D721Med (cell line): ENCODE measurements at places on chromosomes 3 and 15.

DNA sequence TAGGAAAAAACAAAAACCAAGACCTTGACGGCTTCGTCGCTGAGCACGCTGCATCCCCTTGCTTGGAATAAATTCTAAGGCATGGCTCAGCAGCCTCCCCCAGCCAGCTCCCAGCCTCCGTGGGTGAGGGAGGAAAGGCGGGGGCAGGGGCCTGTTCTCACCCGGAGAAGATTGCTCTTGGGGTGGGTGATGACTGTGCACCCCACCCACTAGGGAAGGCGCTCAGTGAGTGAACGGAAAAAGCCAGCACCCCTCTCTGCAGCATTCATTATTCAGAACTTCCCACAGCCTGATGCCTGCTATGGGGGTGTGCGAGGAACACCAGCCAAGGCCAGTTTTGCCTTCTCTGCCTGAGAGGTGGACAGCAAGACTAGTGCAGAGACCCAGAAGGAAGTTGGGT is 19.3 kb upstream of the NTRK3 start:
- no peak for DNase-seq

DNA sequence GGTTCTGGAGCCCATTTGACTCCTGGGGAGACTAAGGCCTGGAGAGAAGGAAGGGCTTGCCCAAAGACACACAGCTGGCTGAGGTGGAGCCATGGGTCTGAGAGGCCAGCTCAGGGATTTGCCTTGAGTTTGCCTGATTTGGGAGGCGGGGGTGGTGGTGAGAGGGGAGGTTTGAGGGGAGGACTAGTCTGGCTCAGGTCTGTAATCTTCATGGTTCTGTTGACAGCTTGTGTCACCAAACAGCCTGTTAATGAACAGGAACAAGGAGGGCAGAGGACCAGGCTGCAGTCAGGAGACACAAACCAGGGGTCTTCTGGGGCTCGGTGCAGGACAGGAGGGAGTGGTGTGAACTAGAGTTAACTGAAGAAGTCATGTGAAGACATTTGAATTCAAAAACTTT is 3.6 kb downstream of the TRH start:
- DNase-seq = no peak

- DNase-seq = no peak
These were observed 97.7 kb downstream of the CD47 start for GRCh38 chr3:107992976-107993684.

DNA sequence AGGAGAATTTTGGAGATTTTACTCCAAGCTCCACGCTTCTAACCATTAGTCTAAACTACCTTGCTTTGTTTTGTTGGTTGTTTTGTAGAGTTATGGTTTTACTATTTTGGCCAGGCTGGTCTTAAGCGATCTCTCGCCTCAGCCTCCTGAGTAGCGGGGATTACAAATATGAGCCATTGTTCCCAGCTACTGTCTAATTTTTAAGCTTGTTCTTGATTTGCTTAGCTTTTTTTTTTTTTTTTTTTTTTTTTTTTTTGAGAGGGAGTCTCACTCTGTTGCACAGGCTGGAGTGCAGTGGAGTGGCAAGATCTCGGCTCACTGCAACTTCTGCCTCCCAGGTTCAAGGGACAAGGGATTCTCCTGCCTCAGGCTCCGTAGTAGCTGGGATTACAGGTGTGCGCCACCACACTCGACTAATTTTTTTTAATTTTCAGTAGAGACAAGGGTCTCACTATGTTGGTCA is 28.5 kb downstream of the EFCAB12 start:
- DNase-seq = no peak

DNA sequence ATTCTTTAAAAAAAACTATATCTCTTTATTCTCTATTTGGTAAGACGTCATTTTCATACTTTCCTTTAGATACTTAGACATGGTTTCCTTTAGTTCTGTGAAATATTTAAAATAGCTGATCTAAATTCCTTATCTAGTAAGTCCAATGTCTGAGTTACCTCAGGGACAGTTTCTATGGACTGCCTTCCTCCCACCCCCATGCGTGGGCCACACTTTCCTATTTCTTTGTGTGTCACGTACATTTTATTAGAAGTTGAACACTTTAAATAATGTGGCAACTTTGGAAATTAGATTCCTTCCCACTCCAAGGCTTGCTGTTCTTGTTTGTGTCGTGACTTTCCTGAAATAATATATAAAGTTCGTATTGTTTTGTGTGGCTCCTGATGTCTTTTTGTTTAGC is 260.7 kb downstream of the EDEM1 start:
- DNase-seq = no peak

DNA sequence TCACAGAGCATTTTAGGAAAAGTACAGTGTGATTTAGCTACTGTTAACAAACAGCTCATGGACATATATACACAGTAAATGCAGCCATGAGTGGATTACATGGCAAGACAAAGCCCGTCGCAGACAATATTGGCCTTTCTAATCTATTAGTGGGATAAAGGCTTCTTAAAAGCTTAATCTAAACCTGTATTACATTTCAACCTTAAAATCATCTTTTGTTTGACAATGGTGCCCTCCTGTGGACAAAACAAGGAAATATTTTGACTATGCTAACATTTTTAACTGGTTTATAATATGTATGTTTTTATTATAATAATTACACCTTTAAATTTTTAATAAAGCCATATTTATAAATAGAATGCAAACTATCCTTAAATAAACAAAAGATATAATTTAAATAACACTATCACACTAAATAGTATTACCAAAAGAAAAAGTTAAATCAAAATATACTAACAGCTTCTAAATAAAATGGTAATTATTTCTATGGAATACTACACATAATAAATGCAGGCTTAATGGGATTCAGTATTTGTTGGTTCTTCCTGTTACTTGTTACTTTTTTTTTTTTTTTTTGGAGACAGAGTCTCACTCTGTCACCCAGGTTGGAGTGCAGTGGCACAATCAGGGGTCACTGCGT is 38.6 kb downstream of the TAFA4 start:
- no peak for DNase-seq

DNA sequence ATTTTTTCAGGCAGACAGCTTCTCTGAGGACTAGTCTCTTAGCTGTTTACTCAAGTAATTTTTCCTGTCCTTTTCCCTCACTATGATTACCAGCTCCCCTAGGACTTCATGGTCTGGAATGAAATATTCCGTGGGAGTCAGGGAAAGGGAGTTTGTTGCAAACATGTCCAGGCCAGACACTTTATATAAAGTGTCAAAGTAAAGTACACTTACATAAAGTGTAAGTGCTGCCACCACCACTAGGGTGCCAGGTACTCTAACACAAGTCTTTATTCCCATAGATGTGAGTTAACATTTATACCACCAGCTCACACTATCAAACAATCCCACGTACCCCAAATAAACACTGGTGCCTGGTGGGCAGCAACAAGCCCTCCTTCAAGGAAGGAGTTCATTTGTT is 179.8 kb downstream of the SNRPN start:
- DNase-seq = no peak

DNA sequence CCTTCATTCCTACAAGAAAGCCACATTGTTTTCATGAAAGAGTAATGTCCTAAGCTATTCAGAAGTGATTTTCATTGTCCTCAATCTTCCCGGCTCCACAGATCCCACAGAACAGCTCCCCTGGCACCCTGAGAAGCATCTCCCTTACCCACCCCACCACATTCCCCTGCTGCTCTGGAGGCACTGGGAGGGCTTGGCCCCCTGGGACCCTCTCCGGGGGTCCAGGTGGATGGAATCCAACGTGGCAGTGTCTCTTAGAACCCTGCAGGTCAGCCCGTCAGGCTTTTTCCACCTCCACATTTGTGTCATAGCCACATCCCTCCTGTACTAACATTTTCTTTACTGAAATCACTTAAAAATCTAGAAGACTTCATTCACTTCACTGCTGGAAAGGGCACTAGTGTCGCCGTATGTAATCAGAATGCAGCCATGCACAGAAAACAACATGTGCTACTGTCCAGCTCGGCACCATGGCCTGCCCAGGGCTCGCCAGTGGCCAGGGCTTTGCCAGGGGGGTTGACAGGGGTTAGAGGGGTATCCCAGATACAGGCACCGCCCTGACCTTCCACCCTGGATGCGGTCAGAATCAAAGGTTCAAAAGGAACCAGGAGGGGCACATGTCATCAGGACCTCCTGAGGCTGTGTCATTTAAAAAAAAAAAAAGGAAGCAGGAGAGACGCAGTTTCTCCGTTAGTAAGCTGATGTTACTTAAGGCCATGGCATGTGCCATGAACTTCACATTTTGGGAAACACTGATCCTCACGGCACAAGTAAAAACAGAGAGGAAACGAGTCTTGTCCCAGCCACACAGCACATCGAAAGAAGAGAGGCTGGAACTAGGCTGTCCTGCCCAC is 106.3 kb downstream of the LSM3 start:
- no peak for DNase-seq

- DNase-seq = no peak
These were observed 125.5 kb downstream of the RAB11A start for GRCh38 chr15:65994832-65995231.

GRCh38 chr15:73495181-73495580 is 52.2 kb downstream of the REC114 start:
- DNase-seq = no peak

GRCh38 chr15:38588672-38589071 is 24.1 kb upstream of the RASGRP1 start:
- no peak for DNase-seq

DNA sequence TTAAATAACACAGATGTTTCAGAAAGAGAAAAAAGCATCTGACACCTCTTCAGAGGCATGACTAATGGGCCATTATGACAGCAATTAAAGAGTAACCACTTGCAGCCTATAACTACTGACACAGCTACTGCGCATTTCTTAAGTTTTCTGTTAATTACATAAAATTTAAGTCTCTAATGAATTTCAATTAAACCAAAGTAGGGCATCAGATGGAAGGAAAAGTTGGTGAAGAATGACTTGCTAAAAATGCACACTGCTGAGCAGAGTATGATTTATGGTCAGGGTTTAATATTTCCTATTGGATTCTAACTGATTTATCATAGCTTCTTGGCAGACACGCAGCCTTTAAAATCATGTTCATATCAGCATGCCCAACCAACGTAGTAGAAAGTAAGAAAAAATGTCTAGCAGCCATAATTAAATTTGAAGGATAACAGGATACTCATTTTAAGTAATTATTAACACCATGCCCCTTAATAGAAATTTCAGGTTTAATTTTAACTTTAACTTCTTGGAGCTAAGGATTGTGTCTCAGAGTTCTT is 140.0 kb downstream of the CBLB start:
- DNase-seq = no peak

DNA sequence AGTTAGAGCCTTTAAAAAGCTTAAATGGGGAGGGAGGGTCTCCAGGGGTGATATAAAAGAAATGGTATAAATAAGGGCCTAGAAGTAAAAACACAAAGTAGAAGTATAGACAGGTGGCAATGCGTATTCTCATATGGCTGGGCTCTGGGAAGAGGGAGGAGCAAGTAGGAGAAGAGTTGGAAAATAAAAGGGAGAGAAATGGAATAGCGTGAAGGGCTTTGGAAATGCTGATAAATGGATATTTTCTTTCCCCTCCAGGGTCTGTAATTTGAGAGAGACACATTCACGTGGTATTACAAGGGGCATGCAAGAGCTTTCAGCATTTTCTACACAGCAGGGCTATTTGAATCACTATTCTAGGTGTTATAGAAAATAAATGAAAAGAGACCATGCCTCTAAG is 313.7 kb downstream of the RYR3 start:
- DNase-seq = no peak

- no peak for DNase-seq
These were observed 2.1 kb upstream of the GPR27 start for GRCh38 chr3:71751602-71752001.

GRCh38 chr3:42387802-42388651 is 22.4 kb downstream of the LYZL4 start:
- no peak for DNase-seq

DNA sequence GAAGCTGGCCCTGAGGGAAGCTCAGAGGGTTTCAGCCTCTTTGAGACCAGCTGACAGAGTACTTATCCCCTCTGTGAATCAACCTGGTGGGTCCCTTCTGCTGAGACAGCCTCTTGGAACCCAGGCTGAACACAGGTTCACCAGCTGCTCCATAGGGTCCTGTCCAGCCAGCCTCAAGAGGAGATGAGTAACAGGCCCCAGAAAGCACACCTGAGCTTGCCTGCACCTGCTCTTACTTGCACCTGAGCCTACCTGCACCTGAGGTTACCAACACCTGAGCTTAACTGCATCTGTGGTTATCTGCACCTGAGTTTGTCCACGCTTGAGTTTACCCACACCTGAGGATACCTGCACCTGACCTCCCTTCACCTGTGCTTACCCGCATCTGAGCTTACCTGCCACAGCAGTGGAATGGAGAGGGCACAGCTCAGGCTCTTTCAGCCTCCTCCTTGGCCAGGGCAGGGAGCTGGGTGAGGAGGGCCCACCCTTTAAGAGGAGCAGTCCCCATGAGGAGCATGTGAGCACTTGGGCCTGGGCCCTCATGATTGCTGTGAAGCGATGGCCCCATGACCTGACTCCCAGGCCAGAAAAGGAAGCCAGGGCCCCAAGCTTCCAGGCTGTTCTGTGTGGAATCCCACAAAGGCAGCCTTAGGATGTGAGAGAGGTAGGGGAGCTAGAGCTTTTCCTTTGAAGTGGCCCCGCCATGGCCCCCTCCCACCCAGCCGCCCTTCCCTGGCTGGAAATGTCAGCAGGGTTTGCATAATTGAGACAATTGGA is at the start of gene TRPM1:
TRPM1 (minus strand) TSS at position 464 of the 777 bp plus-strand sequence. CDS start 20,370 bp downstream, outside the sequence.
- no peak for DNase-seq

DNA sequence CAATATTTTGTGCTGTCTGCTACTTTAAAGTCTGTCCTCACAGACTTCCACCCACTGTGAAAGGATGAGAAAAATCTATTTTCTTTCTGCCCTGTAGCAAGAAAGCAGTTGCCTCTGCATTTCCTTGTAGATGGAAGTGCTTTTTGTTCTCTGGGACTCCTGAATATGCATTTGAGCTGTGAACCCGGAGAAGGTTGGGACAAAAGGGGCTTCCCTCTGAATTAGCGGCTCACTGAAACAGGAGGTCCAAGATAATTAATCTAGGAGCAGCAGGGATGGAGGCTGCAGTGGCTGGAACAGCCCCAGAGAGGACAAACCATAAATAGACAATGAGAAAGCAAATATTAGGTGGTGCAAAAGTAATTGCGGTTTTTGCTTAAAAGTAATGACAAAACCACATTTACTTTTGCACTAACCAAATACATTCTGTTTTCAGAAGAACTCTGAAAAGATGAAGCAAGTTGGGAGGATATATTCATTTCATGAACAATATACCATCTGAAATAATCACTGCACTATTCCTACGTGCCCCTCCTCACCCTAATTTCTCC is 143.4 kb upstream of the KBTBD8 start:
- no peak for DNase-seq

DNA sequence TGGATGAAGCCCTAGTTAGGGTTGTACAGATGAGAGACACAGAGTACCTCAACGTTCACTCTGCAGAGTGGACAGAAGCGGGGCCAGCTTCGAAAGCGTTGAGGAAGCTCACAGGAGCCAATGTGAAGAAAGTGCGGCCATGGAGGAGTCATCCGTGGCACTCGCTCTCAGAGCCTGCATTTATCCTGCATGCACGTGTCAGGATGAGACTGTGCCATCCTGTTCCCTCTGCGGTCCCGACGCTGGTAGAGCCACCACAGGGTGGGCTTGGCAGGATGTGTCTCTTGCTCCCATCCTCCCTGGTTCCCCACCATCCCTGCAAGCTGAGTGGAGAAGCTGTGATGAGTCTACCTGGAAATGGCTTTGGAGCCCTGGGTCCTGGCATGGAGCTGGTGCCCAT is 39.3 kb downstream of the KLHL25 start:
- no peak for DNase-seq
